ENCODE measurements at places on chromosomes 2 and 18.

DNA sequence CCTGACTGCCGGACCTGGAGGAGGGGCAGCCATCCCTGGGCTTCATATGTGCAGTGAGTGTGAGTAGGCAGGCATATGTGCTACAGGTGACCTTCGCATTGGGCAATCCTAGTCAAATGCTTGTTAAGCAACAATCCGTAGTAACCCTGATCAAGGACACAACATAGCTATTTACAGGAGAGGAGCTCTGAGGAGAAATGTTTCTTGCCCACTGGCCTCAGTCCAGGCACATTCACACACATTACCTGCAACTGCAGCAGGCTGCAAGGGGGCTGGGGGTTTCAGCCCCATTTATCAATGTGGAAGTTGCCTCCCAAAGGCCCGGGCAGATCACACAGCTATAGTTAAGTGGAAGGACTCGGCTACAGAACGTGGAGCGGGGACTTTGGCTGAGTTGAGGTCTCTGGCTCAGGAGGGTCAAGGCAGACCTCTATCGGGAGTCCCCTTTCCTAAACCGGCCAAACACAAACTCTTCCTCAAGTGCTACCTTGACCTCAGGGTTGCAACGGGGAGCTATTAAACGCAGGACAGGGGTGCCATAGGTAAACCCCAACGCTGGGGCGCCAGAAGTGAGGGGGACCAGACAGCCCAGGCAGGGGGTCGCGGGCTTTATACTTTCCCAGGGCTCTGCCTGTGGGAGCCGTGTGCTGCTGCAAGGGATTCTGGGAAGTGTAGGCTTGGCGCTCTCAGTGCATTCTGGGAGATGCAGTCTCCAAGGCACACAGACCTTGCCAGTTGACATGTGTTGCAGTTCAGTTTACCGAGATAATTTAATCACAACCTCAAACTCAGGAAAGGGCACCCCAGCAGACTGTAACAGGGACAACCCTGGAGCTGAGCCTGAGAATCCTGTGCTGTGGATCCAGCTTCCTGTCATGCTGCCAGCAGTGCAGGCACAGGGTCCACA is 9.4 kb downstream of the KHK start:
- DNase-seq: peak; percentile 66

DNA sequence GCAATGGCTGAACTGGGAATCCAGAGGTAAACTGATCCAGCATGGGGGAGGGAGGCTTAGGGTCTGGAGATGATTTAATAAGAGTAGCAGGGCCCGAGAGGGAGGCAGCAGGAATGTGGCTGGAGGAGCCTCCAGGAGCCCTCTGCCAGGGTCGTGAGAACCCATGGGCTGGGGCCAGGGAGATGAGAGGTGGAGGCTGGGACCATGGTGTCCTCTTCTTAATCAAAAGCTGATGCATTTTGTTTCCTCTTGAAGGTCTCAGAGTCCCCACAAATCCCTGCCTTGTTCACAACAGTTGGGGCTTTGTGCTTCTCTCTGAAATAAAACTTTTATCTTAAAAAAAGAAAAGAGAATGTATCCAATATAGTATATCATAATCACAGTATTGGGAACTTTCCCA is 123.7 kb upstream of the ZNF516 start:
- DNase-seq: no peak

DNA sequence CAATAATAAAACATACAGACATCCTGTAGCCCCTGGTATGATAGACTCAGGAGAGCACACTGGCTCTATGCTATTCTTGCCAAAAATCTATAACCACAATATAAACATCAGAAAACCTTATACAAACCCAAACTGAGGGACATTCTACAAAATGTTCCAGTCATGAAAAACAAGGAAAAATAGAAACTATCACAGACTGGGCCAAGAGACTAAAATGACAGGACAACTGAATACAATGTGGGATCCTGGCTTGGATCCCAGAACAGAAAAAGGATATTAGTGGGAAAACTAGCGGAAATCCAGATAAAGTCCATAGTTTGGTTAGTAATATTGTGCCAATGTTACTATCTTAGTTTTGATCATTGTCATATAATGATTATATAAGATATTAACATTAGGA is 29.6 kb upstream of the EPAS1 start:
- DNase-seq: no peak

GRCh38 chr2:191869781-191870180 is 22.9 kb upstream of the CAVIN2 start:
- no peak for DNase-seq

DNA sequence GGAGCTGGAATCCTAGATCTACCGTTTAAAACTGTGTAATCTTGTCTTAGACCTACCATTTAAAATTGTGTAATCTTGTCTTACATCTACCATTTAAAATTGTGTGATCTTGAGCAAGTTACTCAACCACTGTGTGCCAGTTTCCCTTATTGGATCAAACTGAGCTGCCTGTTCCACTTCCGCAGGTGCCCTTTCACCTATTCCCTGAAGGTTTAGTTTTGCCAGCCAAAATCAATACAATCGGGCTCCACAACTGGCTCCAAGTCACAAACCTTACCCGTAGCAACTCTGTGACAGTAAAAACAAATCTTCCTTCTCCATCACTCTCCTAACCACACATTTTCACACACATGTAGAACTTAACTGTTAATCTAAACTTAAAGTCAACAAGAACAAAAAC is 20.1 kb downstream of the DOCK10 start:
- DNase-seq: no peak

- DNase-seq: peak; percentile 33
Measured at GRCh38 chr2:11872247-11872947, 126.0 kb downstream of the LPIN1 start.

DNA sequence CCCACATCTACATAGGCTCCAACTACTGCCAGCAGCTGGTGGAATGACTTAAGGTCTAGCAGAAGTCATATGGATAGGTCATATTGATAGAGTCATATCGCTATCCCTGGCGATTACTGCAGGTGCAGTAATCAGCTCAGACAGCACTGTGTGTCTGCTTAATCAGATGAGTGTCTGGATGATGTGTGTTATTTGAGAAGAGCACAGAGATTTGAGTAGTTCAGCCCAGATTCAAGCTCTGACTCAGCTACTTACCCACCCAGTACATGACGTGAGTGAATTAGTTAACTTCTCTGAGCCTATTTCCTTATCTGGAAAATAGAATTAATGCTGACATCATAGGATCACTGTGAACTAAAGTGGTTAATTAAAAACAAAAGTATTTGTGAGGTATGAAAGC is 78.9 kb downstream of the EHD3 start:
- no peak for DNase-seq

DNA sequence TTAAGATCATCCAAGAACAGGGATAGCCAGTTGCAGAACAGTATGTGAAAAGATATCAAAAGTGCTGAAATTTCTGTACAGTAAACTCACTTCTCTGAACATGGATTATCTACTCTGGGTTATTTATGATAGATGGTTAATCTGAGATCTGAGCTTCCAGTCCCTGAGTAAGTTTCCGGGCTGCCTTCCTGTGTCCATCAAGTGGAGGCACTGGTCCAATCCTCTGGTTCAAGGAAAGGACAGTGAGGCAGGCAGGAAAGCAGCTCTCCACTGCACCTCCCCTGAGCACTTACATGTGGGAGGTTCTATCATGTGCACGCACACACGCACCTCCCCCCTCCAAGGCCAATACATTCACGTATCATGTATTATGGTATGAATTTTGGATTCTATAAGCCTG is 32.5 kb downstream of the GPR45 start:
- DNase-seq: no peak

- no peak for DNase-seq
Measured at GRCh38 chr2:128684523-128684922, 365.9 kb upstream of the HS6ST1 start.

GRCh38 chr2:134670955-134671354 is 47.8 kb downstream of the TMEM163 start:
- no peak for DNase-seq

- no peak for DNase-seq
Measured at GRCh38 chr2:190999949-191000665, 13.9 kb downstream of the STAT1 start.

- no peak for DNase-seq
Measured at GRCh38 chr2:239460780-239461179, 60.0 kb upstream of the HDAC4 start.

- no peak for DNase-seq
Measured at GRCh38 chr2:85015653-85016360, 44.8 kb downstream of the KCMF1 start.

DNA sequence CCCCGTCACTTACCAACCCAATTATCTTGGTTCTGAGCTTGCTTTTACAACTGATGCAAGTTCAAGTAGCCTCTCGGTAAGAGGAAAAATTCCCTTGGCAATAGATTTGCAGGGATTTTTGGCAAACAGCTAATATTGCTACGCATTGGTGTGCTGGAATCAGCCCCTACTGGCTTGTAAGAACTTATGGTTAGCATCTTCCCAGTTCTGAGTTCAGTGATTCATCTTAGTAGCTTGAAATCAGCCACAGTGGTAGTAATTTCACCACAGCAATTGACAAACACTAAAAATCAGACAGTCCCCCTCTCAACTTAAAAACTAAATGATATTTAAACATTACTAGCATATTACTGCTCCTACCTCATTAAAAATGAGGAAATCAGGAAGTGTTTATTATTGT is 5.9 kb upstream of the RAX start:
- no peak for DNase-seq
